Stimulated activated CD8-positive, alpha-beta memory T cell treated with anti-CD3 and anti-CD28 coated beads, Interleukin-7, amount 100 ng/mL, for 1 hour (primary cell): ENCODE measurements at places on chromosomes 2 and 18.

- DNase-seq: no peak
These were observed 34.5 kb downstream of the SFT2D3 start for GRCh38 chr2:127735537-127736399.

GRCh38 chr2:101265893-101266499, 13.3 kb downstream of the CNOT11 start:
- no peak for DNase-seq

GRCh38 chr2:160700021-160700814, 206.6 kb upstream of the RBMS1 start:
- DNase-seq: no peak

GRCh38 chr18:56204052-56204451, 434.3 kb downstream of the TXNL1 start:
- no peak for DNase-seq

- no peak for DNase-seq
These were observed 127.1 kb downstream of the AGPS start for GRCh38 chr2:177519534-177520115.

DNA sequence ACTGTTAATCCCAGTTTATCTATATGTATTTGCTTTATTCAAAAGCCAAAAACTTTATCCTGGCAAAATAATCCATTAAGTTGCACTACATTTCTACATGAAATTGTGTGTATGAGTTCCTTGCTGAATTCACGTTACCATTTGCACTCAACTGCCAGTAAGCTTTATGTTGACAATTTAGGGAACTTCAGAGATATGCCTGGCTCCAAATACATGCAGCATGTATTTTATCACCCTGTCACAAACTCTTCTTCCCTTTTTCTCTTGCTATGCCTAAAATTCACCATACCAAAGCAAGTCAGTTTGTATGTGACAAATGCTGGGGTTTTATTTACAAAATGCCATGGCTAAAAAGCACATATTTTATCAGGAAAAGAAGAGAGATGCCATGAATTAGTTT, 157.6 kb upstream of the CDH2 start:
- no peak for DNase-seq

GRCh38 chr18:75800331-75800648, 372.8 kb upstream of the SMIM21 start:
- no peak for DNase-seq

DNA sequence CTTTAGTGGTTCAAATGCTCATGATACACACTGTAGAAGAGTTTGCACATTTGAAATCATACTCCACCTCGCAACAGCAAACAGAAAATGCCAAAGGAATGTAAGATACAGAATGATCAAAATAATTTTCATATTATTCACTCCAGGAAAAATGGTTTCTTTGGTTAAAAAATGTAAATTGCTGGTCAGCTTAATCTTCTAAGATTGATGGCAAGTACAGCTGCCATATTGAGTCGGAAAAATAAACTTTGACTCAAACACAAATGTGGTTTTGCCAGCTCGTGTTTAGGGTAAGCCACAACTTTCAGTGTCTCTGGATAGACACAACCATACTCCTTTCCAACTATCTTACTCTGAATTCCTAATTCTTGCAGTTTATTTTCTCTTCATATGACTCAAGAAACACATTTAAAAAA, 154.9 kb upstream of the SMIM21 start:
- no peak for DNase-seq

DNA sequence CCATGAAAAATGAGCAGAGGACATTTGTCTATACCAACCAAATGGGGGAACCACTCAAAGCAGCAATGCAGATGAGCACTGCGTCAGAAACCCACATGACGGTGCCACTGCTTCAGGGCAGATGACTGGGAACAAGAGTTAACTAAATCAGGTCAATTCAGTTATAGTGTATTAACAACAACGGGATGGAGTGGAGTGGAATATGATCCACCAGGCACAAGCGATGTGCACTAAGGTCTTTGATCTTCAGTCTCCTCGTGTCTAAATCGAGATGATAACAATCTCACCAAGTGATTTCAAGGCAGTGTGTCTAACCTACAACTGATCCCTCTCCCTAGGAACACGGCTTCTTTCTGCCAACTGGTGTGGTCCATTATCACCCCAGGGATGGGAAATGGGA, 269.0 kb downstream of the RAD51AP2 start:
- DNase-seq: no peak

DNA sequence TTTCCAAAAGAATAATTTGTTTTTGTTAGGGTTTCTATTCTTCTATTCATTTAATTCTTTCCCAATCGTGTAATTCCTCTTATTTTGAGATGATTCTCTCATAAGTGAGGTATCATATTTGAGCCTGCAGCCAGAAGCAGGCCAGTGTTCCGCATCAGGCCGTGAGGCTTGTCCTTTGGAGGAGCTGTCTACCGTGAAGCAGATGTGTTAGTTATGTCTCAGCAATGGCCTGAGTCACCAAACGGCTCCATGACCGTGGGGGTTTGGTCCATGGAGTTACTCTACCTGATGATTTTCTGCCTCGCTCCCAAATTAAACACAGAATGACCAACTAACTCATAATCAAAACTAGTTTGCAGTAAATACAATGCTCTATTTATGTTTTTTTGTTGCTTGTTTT, 64.2 kb upstream of the TMEM87B start:
- no peak for DNase-seq

GRCh38 chr2:230343747-230344146, 16.8 kb downstream of the SP140L start:
- no peak for DNase-seq

DNA sequence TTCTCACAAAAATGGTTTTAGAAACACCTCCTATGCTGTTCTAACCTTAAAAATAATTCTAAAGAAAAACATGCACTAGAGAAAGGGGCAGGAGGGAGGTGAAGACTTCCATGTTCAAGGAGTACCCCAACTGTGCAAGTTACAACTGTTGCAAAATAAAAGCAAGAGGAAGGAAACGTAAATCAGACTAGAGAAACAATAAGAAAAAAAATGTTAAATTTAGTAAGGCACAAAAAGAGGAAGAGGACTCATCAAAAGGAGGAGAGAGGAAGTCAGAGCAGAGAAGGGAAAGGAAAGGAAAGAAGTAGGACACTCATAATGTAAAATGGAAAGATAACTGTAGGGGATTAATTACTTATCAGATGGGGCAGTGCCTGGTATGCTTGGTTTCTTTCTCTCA, 34.1 kb downstream of the RAPH1 start:
- no peak for DNase-seq

DNA sequence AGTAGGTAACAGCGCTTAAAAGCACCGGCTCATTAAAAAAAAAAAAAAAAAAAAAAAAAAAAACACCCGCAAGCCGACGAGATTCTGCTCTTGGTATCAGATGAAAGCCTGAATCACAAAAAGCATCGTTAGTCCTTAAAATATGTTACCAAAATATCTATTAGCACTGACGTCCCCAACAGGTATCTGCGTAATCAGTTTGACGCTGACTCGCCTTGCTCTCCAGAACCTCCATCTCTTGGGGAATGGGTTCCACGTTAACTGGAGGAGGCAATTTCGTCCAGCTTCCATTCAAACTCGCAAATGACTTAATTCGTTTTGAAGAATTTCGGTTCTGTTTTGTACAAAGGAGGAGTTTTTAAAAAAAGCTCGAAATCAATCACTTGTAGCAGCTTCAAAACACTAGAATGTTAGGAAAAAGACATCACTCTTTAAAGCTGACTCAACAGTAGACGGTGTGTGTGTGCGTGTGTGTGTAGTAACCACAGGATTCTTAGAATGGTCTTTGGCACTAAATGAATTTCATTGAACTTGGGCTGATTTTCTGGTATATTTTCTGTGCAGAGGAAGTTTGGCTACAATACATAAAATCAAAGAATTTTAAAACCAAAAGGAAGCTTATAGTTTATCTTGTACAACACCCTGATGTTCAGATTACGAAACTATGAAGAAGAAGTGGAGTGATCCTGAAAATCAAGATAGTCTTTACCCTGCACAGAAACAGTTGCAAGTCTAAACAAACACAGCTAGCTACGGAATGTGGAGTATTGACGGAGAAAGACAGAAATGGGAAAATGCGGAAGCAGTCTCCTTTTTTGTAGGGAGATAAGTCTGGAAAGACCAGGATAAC, 1.1 kb upstream of the PGAP1 start:
- no peak for DNase-seq

GRCh38 chr2:38515155-38516074, 87.3 kb downstream of the HNRNPLL start:
- DNase-seq: no peak
